ENCODE measurements at places on chromosomes 16 and 17. TPM values are rescaled to one million over a fixed set of nuclear protein-coding genes. Genes with fewer than 3 reads are reported as not detected.

The THAP11 gene
- total RNA-seq, result 38.7 TPM

The SDR42E2 gene
- not detected for total RNA-seq

The ITGAD gene
- total RNA-seq, result not detected

The RNFT1 gene
- total RNA-seq, result 20.4 TPM

The NPIPA5 gene
- total RNA-seq, result 1.3 TPM

Measured in epithelial cell of umbilical artery (primary cell).